ENCODE measurements at places on chromosomes 2 and 18.

DNA sequence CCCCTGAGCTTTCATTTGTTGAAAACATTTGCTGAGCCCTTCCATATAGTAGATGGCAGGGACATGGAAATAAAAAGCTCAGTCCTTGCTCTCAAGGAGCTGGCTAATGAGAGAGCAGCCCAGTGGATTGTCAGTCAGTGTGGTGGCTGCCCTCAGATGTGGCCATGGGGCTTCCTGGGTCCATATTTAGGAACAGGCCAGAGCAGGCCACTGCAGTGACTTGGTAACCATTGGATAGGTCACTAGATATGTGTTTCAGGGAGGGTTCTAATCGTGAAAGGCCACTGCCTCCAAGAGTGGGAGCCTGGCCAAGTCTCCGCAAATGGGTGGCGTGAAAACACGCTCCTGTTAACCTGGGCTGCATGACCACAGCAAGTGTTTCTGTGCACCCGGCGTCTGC, 37.4 kb downstream of the NPAS2 start:
- no peak for DNase-seq

DNA sequence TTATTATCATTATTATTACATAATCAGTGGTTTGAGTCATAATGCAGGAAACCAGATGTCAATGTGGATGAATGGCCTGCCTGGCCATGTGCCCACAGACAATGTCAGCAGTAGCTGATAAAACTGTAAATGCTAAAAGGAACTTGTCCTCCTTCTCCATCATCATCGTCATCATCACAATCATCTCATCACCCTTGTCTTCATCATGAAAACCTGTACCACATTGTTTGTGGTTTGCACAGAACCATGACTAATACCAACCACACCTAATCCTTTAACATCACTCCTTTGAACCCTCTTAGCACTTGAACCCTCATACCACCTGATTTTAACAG, 96.0 kb downstream of the HNMT start:
- DNase-seq: no peak

- DNase-seq: no peak
These were observed 16.2 kb downstream of the SUCLG1 start for GRCh38 chr2:84442888-84443287.

DNA sequence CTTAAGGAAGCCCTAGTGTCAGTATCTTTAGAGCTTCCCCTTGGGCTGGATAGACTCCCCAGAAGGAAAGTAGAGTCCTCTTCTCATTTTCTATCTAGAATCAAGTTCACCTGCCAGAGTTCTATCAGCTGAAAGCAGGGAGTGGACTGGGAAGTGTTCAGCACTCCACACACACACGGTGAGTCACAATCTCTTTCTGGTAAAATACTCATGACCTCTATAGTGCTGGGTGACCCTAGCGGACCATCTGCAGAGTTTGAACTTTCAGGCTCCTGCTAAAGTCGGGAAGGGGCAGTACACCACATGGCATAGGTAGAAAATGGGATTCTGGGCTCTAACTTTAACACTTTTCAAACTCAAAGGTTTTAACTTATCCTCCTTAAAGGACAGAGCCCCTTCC, 43.3 kb downstream of the SAP130 start:
- DNase-seq: no peak

GRCh38 chr2:25470806-25471205, 129.1 kb upstream of the DNMT3A start:
- no peak for DNase-seq

DNA sequence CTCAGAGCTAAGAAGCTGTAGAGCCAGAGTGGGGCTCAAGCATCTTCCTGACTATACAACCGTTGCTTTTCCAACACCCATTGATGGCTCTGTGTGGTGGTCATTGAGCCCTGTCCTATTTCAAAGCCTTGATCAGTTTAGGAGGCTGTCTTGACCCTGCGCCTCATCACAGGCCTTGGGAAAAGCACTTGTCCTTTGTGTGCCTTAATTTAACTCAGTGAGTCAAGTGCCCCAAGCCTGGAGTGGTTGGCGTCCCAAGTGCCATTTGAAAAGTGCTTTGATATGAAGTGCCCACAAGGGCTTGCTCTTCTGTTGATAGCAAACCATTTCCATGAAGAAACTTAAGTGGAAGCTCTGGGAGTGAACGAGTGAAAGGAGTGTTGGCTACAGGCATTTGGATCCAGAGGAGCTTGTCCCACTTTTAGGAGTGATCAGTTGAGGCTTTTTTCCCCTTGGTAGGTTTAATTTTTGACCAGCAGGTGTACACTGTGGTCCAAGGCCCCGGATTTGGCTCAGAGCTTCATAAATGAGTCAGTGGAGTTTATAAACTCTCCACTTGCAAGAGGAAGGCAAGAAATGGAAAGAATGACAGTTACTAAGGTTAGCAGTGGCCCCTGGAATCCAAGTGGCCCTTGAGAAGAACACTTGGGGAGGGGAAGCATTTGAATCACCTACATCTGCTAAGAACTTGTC, 50.3 kb downstream of the ACTR2 start:
- no peak for DNase-seq

GRCh38 chr2:67858886-67859285, 203.9 kb downstream of the C1D start:
- DNase-seq: no peak

- DNase-seq: no peak
These were observed 98.6 kb downstream of the CAPN13 start for GRCh38 chr2:30708491-30709290.

GRCh38 chr18:58268849-58269248, 224.8 kb downstream of the NEDD4L start:
- no peak for DNase-seq

GRCh38 chr2:42013409-42013808, 34.4 kb upstream of the PKDCC start:
- DNase-seq: no peak

DNA sequence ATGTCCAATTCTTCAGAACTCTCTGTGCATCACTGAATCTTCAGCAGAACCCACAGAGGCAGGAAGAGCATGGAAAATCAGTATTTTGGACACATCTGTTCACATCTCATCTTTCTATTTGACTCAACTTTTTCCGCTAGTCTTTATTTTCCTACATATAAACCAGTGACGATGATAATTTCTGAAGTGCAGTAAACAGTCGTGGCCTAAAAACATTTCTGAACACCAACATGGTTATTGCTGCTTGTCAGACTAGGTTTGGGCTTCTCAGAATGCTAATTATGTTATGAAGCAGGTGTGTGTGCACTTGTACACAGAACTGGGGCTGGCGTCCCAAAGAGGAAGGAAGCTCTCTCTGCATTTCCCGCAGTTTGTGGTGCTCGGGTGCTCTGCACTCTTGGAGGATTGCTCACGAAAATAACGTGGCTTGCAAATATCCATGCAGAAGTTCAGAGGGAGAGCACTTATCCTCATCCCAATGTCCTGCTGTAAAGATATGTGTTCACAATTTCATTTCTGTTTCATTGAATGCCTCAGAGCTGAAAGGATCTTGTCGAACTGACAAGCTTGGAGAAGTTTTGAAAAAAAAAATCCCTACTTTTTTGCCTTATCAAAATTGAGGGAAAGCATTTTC, 50.8 kb downstream of the EDAR start:
- DNase-seq: no peak

DNA sequence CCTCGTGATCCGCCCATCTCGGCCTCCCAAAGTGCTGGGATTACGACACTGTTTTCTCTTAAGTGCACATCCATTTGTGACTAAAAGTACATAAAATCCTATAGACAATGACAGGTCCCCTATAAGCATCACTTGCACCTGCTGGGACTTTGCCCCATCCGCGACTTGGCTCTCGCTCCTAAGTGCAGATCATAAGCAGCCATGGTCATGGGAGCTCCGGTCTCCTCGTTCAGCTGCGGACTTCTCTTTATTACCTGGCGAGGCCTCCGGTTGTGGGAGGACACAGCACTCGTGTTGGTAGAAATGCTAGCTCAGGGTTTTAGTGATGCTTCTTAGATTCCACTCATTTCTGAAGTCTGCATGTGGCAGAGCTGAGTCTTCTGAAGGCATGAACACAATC, 92.7 kb upstream of the ST6GAL2 start:
- no peak for DNase-seq

DNA sequence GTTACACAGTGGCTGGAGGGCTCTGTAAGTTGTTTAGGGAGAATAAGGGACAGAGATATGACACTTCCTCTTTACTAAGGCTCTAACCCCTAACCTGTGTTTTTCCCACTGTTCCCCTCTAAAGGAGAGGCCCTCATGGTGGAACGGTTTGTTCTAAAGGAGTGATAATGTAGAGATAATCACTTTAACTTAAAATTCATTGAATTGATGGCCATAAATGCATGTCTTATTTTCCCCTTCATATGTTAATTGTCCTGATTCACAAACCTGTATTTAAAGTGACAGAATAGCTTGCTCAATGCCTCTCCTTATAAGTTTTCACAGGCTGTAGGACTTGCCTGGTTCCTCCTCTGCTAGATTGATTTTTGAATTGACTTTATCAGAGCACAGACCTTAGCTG, at the start of gene SERPINB12:
TSS of gene SERPINB12 (plus strand) at position 301 of the 400 bp plus-strand sequence. CDS start 13,791 bp downstream, outside the sequence.
- DNase-seq: no peak

- DNase-seq: no peak
These were observed 129.4 kb downstream of the MYO5B start for GRCh38 chr18:50065527-50065926.

DNA sequence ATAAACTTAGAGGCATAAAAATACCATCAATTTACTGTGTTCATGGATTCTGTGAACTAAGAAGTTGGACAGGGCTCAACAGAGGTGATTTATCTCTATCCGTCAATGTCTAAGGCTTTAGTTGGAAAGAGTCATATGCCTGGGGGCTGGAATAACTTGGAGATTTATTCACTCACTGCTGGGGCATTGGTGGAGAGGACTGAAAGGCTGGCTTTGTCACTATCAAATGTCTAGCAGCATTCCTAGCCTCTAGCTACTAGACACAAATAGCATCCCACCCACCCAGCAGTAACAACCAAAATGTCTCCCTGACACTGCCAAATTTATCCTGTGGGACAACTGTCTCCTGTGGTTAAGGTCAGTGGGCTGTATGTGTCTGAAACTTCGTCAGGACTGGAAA, 71.0 kb downstream of the EVA1A start:
- no peak for DNase-seq

DNA sequence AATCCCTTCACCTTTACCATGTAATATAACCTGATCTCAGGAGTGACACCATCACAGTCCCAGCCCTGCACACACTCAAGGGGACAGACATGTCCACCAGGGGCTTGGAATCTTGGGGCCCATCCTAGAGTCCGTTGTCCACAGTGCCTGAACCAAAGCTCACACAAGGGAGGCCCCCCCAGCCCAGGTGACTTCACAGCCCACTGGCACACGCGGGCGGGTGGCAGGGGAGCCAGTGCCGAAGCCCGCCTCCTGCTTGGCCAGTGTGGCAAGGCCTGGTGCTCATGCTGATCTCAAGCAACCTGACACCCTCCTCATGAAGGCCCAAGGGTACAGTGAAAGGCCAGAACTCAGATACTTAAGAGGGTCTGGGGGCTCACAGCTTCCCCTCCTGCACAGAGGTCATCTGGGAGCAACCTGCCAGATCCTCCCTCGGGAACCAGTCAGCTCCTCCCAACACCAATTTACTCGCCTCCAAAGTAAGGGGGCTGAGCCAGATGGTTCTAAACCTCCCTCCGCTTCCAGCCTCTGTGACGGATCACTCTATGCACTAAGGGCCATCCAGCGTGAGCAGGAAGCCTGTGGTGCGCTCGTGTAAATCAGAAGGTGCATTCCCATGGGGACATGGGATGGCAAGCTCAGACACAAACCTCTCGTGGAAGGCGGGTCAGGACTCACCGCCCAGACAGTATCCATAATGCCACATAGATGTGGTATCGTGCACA, 3.2 kb upstream of the RAB17 start:
- no peak for DNase-seq

GRCh38 chr2:144489315-144489916, 30.5 kb downstream of the ZEB2 start:
- DNase-seq: no peak

DNA sequence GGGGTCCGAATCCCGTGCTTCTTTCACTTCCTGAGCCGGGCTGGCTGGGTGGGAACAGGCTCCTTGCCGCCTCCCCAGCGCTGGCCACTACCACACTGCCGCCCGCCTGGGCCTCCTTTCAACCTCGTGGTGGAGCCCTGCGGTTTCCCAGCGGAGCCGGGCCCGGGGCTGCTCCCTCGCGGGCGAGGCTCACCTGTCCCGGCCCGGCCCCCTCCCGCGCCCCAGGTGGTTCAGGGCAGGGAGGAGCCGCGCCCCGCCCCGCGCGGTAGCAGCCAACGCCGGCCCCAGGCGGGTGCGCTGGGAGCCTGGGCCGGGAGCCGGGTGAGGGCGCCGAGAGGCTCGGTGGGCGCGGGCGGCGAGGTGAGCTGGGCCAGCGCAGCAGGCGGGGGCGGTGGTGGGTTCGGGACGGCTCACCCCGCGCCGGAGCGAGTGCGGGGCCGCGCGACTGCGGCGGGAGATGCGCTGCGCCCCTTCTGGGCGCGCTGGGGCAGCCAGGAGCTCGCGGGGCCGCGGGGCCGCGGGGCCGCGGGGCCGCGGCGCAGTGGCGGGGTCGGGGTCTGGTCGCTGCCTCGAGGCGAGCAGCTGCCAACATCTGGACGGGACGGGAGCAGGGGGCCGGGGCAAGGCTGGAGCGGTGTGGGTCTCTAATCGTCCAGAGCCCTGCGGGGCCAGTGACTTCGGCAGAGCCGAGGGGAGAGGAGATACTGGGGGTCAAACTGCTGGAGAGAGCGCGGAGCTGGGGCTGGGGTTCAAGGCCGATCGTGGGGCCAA, at the start of gene LYPD6B:
TSS of gene LYPD6B (plus strand) at position 258 of the 771 bp plus-strand sequence. CDS start 92,250 bp downstream, outside the sequence.
- no peak for DNase-seq

DNA sequence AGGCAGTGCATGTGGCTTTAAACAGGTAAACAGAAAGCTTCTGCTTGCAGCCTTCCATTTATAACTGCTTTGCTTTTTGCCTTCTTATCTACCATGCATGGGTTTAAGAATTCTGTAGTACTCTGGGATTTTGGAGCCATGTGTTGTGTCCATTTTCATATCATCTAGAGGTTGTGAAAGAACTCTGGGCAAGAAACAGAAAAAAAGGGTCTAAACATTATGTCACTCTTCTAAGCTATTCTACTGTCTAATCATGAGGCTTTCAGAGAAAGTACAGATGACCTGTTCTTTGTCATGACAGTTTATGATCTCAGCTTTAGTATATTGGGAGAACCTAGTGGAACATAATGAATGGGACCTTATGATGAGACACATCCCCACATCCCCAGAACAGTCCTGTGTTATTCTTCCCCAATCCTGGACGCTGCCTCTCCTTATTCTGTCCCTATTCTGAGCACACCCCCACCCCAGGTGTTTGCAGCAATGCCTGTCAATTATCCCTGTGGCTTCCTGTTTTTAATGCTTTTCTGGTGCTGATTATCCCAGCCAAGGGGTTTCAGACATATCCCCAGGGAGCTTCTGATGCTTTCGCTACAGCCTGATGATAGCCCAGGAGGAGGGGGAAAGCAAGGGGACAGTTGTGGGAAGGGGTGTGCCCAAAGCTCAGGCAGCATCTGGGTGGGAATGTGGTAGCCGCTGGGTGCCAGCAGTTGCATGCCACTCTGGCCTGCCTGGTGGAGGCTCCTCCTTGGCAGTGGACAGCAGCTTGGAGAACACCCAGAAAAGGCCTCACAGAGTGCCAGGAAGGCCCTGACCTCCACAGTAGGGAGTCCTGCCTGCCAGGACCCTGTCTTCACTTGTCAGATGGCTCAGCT, 169.5 kb upstream of the MAP3K20 start:
- no peak for DNase-seq
